ENCODE measurements at places on chromosomes 11 and 22.

DNA sequence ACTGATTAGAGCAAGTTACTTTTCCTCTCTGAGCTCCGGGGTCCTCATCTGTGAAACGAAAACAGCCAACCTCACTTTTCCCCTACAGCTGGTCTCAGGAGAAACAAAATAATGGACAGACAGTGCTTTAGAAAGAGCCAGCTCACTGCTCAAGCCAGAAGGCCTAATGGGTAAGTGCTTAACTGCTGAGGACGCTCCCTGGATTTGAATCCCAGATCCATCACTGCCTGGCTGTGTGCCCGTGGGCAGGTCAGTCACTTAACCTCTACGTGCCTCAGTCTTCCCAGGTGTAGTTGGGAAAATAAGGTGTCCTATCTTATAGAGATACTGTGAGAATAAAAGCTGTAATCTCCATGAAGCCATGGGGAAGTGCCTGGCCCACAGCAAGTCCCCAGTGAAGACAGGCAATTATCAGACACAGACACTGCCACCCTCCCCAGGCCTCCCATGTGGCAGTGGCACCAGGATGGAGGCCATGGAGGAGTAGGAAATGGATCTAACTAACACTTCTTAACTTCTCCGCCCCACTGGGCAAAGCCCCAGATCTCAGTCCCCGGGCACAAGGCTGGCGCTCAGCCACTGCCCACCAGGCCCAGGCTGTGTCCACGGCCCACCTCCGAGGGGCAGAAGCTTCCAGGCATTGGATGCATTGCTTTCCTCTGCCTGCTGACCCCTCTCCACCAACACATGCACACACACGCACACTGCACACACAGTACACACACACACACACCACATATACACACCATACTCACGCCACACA, 9.2 kb downstream of the TP53I11 start:
- DNase-seq, result no peak
- peaks cover 21% of the 10 kb centered on the region for H3K4me1 ChIP-seq
- peaks cover 9% of the 10 kb centered on the region for H3K27me3 ChIP-seq
- H3K4me3 ChIP-seq, result no peak overlapping the region
- no peak overlapping the region for H3K27ac ChIP-seq

DNA sequence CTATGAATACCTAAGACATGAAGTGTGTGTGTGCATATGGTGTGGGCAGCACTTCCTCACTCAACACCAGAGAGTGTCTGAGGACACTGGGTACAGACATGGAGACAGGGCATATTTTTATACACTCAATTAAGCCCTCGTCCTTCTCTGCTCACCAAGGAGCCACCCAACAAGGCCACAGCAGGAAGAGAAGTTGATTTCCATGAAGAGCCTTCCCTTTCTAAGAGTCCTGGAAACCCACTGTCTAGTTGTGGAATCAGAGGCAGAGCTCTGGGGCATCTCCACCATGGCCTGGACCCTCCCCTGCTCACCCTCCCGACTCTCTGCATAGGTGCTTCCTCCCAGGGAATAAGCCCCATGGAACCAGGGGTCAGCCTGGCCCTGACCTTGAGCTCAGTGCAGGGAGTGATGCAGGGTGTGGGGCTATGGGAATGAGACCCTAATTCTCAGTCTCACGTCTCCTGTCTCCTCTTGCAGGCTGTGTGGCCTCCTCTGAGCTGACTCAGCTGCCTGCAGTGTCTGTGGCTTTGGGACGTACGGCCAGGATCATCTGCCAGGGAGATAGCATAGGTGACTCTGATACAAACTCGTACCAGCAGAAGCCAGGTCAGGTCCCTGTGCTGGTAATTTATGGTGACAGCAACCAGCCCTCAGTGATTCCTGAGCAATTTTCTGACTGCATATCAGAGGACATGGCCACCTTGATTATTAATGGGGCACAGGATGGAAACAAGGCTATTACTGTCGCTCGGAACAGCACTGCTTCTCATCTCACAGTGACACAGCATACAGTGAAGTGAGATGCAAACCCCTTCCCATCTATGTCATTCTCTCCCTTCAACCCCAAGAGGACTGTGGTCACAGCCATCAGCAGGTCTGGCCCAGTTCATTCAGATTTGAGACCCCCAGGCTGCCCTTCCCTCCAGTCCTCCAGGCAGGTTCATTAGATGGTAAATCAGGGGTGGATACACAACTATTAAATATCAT, 14.6 kb upstream of the IGLL5 start:
- H3K4me3 ChIP-seq, result no peak overlapping the region
- H3K4me1 ChIP-seq, result no peaks in the 10 kb centered on the region
- no peak for DNase-seq
- H3K27ac ChIP-seq, result no peak overlapping the region
- no peaks in the 10 kb centered on the region for H3K36me3 ChIP-seq

DNA sequence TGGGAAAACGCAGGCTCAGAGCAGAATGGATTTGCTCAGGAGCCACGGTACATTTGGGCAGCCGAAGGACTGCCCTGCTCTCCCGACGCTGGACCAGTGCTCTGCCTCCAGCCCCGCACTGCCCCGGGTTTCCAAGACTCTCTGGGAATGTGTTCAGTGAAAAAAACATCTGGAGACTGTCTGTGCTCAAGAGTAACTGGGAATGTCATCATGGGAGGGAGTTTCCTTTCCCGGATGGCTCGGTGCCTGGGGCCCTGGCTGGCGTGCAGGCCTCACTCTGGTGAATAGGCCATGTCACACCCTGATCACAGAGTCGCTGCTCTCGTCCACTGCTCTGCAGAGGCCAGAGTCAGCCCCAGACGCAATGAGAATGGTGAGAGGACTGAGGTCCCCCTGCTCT, 9.8 kb upstream of the APOL6 start:
- H3K4me1 ChIP-seq, result peaks cover 19% of the 10 kb centered on the region
- H3K36me3 ChIP-seq, result no peaks in the 10 kb centered on the region
- DNase-seq, result no peak
- H3K27me3 ChIP-seq, result peaks cover 4% of the 10 kb centered on the region
- no peak overlapping the region for H3K4me3 ChIP-seq

DNA sequence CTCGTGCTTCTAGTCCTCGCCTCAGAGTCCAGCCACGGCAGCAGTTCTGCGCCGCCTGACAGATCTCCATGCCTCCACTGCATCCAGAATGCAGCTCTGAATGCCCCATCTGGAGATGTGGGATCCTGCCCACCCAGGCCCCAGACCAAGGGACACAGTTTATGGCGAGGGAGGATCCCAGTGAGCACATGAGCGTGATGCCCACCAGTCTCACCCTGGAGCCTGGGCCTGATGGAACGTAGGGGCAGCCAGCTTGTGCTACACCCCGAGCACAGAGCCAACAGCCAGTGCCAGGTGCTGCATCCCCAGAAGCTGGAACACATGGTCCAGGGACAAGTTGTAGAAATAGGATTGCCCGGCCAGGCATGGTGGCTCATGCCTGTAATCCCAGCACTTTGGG, 10.4 kb downstream of the IGLL1 start:
- no peak overlapping the region for H3K4me3 ChIP-seq
- no peak for DNase-seq
- no peak overlapping the region for H3K27ac ChIP-seq
- H3K4me1 ChIP-seq, result peaks cover 6% of the 10 kb centered on the region
- H3K27me3 ChIP-seq, result peaks cover 28% of the 10 kb centered on the region

DNA sequence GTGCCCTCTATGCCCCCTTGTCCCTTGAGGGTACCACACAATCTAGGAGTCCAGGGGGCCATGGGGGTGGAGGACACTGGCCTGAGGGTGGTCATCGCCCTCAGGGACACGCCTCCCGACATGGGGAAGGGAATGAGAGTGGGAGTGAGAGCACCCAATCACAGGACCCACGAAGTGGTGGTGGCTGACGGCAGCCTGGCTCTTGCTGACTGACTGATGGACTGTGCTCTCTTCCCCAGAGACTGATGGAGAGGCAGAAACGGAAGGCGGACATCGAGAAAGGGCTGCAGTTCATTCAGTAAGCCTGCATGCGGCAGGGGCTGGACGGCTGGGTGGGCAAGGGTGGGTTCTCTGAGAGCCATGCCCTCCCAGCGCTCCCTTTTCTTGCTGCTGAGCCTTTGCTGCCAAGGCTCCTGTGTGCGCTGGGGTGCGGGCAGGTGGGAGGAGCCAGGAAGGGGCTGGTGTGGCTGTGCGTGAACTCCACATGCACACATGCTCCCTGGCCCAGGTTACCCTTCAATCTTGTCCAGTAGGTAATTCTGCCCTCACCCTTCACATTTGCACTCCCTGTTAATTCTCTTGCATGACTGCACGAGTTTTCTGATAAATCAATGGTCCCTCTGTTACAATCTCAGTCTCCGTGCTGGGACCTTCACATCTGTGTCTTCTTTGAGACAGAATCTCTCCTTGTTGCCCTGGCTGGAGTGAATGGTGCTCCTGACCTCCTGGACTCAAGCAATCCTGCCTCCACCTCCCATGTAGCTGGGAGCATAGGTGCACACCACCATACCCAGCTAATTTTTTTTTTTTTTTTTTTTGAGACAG, 19.3 kb downstream of the ZC3H7B start:
- peaks cover 5% of the 10 kb centered on the region for H3K4me1 ChIP-seq
- no peak overlapping the region for H3K27ac ChIP-seq
- H3K4me3 ChIP-seq, result no peak overlapping the region

- H3K4me3 ChIP-seq, result peak overlapping the region; percentile 99
- DNase-seq, result peak; percentile 15
- H3K27ac ChIP-seq, result peak overlapping the region; percentile 97
- H3K27me3 ChIP-seq, result peaks cover 2% of the 10 kb centered on the region
- H3K4me1 ChIP-seq, result peaks cover 41% of the 10 kb centered on the region
Measured at GRCh38 chr22:41092847-41093411, 537 bp downstream of the EP300 start.

GRCh38 chr11:36564376-36565030, 3.3 kb upstream of the RAG1 start:
- H3K36me3 ChIP-seq, result no peaks in the 10 kb centered on the region
- peak overlapping the region; percentile 63 for H3K4me3 ChIP-seq
- DNase-seq, result peak; percentile 21
- no peak overlapping the region for H3K27ac ChIP-seq
- H3K4me1 ChIP-seq, result peaks cover 19% of the 10 kb centered on the region
- peaks cover 44% of the 10 kb centered on the region for H3K27me3 ChIP-seq

GRCh38 chr11:73995247-73995646, 12.6 kb upstream of the UCP2 start:
- peak overlapping the region; percentile 94 for H3K27ac ChIP-seq
- peaks cover 3% of the 10 kb centered on the region for H3K36me3 ChIP-seq
- no peak for DNase-seq

- H3K4me3 ChIP-seq, result no peak overlapping the region
- no peaks in the 10 kb centered on the region for H3K36me3 ChIP-seq
- H3K27me3 ChIP-seq, result no peaks in the 10 kb centered on the region
- H3K27ac ChIP-seq, result no peak overlapping the region
- no peak for DNase-seq
Measured at GRCh38 chr22:47218671-47219070, 456.2 kb downstream of the TBC1D22A start.

DNA sequence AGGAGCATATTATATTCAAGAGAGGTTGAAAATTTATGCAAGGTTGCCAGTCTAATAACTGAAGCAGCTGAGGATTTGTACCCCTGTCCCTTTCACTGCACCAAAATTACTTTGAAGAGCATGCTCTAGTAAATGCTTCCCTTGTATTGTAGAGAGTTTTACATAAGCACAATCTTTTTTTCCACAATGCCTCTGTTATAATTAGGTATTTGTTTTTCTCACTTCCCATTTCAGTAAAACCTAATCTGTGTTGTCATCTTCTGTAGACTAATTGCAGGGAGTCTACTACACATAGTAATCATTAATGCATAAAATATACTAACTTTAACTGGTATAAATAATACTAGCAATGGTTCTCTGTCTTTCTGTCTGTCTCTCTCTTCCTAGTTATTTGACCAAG, 718.4 kb upstream of the ANO5 start:
- H3K27me3 ChIP-seq, result no peaks in the 10 kb centered on the region
- H3K27ac ChIP-seq, result no peak overlapping the region
- H3K36me3 ChIP-seq, result no peaks in the 10 kb centered on the region
- H3K4me1 ChIP-seq, result no peaks in the 10 kb centered on the region

DNA sequence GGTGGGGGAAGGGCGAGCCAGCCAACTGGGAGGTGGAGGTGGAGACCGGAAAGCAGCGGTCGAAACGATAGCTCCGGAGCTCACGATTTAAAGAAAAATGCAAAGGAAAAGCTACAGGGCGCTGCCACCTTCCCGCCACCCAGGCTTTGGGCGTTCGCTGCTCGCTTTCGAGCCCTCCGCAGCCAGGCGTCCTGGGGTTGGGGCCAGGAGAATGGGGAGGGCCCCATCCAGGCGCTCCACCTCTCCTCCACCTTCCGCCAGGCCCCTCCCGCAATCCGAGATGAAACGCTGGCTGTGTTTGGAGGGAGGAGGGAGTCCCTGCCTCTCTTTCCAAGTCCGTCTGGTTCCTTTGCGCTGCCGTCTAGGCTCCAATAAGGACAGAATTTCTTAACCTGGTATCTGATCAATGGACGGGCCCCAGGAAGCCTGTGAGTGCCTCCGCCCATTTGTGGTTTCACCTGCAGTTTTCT, 483 bp upstream of the ABTB2 start:
- H3K27me3 ChIP-seq, result peaks cover 18% of the 10 kb centered on the region
- H3K27ac ChIP-seq, result peak overlapping the region; percentile 77
- H3K36me3 ChIP-seq, result peaks cover 15% of the 10 kb centered on the region
- no peak for DNase-seq
- peak overlapping the region; percentile 88 for H3K4me3 ChIP-seq

GRCh38 chr11:57172031-57172430, 9.7 kb upstream of the LRRC55 start:
- H3K4me3 ChIP-seq, result no peak overlapping the region
- no peak overlapping the region for H3K27ac ChIP-seq
- H3K4me1 ChIP-seq, result no peaks in the 10 kb centered on the region
- DNase-seq, result no peak
- no peaks in the 10 kb centered on the region for H3K36me3 ChIP-seq

- peaks cover 35% of the 10 kb centered on the region for H3K36me3 ChIP-seq
- DNase-seq, result no peak
- H3K4me3 ChIP-seq, result peak overlapping the region; percentile 6
- peaks cover 73% of the 10 kb centered on the region for H3K4me1 ChIP-seq
- H3K27ac ChIP-seq, result peak overlapping the region; percentile 22
- H3K27me3 ChIP-seq, result no peaks in the 10 kb centered on the region
Measured at GRCh38 chr11:118448294-118448693, 12.0 kb downstream of the KMT2A start.

All from activated T-helper 1 cell treated with anti-CD3 and anti-CD28 coated beads, Interleukin-12 subunit alpha, Interleukin-12 subunit beta, Interleukin-2, Interleukin-4 antibody, amounts not matched to agents 30 ng/mL and 10 ng/mL and 1 ng/mL, durations not matched to agents 14 hours and 24 hours and 36 hours (primary cell).